Fibroblast of mammary gland (primary cell): ENCODE measurements at places on chromosomes 5 and 9.

DNA sequence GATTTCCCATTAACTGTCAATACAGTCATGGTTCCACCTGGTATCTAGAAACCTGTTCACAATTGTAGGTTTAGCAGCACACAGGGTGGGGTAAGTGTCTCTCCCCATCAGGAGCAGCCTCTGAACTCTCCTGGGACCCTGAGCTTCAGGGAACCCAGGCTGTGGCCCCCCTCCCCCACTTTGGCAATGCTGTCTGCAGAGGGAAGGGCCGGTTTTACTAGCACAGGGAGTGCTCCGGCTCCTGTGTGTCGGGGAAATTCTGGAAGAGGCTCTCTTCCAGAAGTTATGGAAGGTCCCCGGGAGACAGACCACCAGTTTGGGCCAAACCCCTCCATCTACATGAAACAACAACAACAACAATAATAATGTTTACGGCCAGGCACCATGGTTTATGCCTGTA lies 9.9 kb downstream of the DAB2IP start:
- no peak for DNase-seq

DNA sequence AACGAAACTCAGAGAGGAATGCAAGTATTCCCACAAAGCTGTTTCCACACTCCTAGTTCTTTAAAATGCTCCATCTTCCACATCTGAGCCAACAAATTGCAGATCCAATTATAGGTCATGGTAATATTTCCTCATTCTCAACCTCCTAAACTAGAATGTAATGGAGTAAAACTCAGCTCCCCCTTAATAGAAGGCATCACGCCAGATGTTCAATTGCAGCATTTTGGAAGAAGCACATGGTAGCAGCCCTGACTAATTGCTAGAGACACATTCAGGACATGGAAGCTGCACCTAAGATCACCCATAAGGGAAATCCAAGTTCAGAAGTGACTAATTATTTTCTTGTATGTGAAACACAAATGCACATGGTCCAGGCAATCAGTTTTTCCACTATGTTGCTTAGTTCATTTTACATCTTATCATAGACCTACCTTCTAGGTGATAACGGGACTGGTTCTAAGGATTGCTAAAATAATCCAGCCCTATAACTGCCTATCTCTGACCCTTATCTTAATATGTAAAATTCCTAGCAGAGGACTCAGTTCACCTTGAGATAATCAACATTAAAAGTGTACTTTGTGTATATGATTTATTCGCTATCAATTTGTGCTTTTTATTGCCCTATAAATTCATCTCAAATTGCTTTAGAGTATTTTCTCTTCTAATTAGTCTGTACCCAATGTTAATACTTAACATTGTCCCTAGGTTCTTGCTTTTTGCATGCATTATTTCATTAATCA lies 75.1 kb downstream of the GABRB2 start:
- no peak for DNase-seq

DNA sequence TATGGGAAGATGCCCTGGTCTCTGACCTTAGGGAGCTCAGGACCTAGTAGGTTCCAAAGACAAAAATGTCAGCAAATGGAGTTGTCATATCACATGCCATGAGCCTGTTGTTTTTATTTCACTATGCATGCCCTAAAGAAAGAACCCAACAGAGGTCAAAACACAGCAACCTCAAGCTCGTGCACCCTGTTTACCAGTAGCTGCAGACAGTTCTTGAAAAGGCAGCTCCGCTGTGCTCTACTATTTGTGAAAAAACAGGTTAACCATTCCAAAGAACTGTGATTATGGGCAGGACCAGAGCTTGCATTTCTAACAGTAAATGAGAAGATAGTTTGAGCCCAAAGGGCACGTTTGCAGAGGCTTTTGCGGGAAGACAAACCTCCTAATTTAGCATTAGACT lies 22.8 kb downstream of the ITK start:
- no peak for DNase-seq

- peak; percentile 41 for DNase-seq
These were observed 127.4 kb downstream of the PTTG1 start for GRCh38 chr5:160548949-160549645.

DNA sequence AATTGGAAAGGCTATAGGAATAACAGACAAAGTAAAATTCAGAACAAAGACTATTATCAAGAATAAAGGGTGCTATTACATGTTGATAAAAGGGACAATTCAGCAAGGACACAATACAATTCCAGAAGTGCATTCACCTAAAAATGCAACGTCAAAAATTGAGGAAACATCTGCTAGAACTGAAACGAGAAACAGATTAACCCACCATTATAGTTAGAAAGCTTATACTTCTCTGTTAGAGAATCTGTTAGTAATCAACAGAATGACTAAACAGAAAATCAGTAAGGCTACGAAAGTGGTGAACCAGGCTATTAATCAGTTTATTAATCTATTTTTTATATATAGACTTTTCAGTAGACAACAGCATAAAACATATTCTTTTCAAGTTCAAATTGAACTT lies 14.8 kb downstream of the FCN1 start:
- DNase-seq: peak; percentile 1

DNA sequence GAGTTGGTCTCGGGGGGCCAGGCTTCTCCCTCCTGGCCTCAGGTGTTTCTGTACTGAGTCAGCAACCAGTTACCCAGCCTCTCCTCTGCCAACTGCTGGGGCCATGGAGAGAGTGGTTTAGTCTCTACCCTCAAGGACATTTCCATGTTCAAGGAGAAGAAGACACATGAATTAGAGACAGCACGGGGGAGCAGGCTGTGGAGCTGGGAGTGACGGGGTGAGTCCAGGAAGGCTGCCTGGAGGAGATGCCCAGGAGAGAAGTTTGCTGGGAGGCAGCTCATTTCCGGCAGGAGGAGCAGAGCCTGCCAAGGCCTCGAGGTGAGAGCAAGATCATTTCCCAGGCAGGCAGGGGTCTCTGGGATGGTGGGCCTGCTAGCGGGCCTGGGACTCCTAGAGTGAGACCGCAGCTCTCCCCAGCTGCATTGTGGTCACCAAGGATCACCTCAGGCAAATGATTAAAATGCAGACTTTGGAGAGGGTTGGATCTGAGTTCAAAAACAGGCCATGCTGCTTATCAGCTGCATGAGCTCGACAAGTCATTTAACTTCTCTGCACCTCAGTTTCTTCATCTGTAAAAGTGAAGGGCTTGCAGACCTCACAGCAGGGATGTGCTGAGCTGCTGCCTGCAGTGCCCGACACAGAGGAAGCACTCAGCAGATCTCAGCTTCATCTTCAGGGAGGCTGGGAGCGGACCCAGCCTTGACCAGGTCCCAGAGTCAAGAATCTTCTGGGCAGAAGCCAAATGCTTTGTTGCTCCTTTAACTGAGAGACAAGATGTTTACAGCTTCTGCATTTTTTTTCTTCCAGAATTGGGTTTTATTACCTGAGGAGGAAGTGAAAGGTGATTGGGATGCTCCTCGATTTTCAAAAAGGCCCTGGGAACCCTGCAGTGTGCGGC lies 35.2 kb downstream of the NEK6 start:
- DNase-seq: no peak

DNA sequence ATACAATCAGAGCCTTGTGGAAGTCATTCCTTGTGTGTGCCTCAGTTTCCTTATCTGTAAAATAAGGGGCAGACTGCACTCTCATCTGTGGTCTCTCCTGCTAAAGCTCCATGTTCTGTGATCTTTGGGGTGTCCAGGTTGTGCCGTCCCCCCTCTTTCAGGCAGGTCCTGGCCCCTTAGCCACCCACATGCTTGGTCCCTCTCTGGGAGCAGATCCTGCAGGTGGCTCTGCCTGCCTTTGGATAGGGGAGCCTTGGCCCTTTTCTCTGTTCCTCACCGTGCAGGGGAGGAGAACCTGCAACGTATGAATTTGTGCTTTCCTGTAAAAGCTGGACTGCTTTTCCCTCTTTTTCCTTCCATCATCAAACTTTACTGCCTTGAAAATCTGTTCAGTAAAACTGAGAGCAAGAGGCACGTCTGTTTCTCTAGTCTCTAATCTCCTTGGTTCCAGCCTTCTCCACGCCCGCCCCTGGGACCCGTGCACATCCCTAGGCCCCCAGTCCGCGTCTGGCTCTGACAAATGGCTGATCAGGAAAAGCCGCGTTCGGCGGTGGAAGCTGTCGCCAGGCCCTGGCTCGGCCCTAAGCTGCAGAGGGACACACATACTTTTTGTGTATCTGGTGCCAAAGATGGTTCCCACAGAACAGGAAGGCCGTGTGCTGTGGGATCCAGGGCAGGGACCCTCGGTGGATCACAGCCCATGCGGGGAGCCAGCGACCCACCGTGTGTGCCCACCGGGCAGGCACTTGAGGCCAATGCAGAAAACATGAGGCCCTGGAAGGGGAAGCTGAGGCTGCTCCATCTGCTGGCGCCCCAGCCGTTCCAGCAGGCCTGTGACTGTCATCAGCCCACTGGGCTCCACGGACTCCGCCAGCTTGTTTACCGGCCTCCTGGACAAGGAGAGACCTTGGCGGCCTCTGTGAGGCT lies 43.4 kb upstream of the COL5A1 start:
- DNase-seq: no peak

DNA sequence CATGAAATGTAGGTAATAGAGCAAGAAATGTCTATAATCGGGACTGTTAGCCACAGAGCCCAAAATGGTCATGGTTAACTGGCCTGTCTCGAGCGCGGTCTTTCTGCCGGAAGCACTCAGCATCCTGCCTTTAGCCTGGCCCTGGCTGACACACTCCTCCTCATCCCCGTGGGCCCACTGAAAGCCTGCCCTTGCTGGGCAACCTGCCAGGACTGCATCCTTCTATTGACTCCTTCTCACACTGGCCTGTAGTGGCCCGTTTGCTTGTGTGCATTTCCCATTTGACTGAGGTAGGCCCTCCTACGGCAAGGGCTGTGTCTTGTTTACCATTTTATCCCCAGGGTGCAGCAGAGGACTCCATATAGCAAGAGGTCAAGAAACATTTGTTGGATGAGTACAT lies 215.7 kb downstream of the ATPSCKMT start:
- peak; percentile 21 for DNase-seq

DNA sequence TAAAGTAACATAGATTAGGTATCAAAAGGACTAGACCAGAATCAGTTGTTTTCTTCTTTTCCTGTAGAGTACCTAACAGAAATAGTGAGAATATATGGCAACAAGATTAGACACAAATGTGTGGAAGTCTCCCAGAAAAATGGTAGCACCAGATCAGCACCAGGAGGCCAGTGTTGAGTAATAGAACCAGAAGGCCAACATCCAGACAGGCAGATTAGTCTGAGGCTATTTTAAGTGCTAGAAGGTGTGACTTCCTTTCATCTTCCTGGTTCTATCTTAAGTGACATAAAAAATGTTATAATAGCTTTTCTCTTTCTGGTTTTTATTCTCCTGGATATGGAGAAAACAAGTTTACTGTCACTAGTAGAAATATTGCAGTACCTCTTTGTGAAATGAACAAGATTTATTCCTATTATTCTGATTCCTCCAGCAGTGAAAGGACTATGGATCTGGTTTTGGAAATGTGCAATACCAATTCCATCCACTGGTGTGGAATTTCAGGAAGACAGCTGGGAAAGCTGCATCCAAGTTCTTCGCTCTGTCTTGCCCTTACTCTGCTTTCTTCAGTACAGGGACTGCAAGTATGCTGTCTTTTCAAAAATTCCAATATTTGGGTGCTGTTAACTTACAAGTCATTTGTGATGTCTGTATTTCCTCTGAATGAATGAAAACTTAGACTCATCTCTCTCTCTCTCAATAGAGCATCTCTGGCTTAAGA lies 39.1 kb downstream of the SHLD3 start:
- peak; percentile 28 for DNase-seq

DNA sequence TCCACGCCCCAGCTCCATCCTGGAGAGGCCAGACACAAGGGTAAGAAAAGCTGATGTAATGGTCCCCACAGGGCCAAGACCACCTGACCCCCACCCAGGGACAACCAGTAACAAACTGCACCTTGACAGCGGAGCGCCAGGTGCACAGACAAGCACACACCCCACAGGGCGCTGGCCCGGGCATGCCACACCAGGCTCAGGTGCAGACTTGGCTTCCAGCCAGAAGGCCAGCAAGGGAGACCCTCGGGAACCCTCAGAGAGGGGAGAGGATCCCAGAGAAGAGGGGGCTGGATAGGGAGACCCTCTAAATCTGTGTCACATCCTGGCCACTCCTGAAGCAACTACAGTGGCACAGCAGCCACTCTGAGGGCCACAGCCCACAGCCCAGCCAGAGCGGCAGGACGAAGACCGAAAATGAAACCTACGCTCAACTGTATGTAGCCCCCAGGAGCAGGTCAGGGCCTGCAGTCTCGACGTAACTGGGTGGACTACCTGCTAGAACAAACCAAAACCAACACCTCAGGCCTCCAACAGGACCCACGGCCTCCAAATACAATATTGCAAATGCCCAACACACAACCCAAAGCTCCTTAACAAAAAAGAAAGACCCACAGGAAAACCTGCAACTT lies 18.5 kb downstream of the CAMSAP1 start:
- DNase-seq: no peak

- no peak for DNase-seq
These were observed 57.4 kb upstream of the SIMC1 start for GRCh38 chr5:176180781-176181180.

DNA sequence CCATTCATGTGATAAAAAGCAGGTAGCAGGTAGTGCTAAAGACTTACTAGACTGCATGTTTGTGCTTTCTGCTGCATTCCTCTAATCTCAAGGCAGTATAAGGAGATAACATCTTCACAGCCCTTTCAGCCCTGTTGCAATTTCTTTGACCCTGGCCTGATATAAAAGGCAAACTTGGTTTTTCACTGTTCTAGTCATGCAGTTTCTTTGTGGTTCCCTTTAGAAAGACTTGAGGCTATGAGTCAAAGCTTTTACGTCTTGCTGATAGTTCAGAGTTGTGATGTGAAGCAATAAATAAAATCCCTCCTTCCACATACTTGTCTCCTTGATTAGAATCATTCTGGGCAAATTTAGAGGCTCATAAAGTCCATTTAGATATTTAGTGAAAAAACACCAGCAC lies 88.6 kb upstream of the CDKN2B start:
- DNase-seq: peak; percentile 91

DNA sequence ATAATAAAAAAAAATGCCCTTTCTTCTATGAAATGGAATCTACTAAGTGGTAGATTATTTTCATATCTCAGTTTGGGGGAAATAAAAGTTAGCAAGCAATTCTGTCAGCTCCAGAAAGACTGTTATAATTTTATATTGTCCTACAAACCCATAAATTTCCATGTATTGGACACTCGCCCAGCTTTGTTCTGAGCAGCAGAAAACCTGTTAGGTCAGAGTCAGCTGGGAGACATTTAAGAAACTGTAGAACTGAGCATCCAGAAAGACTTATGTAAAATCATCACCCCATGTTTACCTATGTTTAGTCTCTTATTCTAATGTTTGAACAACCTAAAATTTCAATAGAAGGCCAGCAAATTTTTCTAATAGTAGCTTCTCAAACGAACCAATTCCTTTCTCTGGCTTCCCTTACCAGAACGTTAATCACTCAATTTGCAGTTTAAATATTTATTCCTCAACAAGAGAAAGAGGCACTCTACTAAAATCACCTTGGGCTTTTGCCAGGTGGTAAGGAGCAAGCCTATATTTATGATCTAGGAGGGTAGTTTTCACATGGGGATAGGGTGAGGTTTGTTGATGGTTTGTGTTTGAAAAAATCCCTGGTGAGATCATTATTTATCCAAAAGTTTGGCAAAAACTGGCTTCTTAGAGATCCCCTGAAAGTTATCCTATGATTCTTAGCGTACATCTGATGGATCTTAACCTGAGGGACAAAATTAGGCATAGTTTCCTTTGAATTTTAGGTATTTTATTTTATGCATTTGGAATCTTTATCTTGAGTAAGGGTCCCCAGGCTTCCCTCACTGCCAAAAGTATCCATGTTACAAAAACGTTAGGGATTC lies 34.4 kb downstream of the MACROH2A1 start:
- no peak for DNase-seq

- no peak for DNase-seq
These were observed 173.9 kb downstream of the GNAQ start for GRCh38 chr9:77857513-77858259.

GRCh38 chr9:92328225-92328624 lies 2.5 kb downstream of the CENPP start:
- DNase-seq: peak; percentile 80
